Small intestine (tissue), 16 donors: ENCODE measurements at places on chromosomes 13 and 19. TPM values are rescaled to one million over a fixed set of nuclear protein-coding genes. Genes with fewer than 3 reads are reported as not detected.

DNA sequence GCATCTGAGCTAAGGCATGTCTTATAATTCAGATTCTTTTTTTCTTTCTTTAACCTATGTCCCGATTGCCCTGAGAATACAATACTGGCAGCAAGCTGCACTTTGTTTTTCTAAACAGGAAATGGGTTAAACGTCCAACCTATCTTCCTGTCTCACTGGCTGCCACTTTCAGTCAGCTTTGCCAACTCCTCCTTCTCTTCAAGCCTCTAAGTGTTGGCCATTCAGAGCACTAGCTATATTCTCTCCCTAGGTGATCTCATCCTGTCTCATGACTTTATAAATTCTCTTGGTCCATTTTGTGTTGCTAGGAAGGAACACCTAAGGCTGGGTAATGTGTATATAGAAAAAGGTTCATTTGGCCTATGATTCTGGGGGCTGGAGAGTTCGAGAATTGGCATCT is 109.5 kb upstream of the TSC22D1 start:
- H3K36me3 ChIP-seq, result no peaks in the 10 kb centered on the region
- H3K27me3 ChIP-seq, result no peaks in the 10 kb centered on the region
- DNase-seq, result no peak
- H3K4me3 ChIP-seq, result no peak overlapping the region

DNA sequence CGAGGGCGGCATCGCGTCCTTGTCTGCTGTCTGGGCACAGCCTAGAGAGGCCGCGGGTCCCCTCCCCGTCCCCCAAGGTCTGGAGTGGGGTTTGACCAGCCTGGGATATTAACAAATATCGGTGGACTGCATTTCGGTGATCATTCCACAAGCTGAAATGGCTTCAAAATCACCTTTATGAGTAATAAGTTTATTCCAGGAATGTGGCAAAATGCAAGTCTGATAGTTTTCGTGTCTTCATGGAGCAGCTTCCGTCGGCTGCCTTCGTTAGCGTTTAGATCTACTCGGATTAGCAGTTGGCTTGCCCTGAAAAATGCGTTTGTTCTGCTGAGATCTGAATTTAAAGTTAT is 1.1 kb upstream of the GJA3 start:
- H3K4me3 ChIP-seq, result no peak overlapping the region
- H3K27me3 ChIP-seq, result peaks cover 54% of the 10 kb centered on the region
- no peak overlapping the region for H3K27ac ChIP-seq
- no peak for DNase-seq

- no peak overlapping the region for H3K4me3 ChIP-seq
- DNase-seq, result peak; percentile 43
- no peaks in the 10 kb centered on the region for H3K36me3 ChIP-seq
- H3K4me1 ChIP-seq, result peaks cover 70% of the 10 kb centered on the region
These were observed 44.9 kb downstream of the LYL1 start for GRCh38 chr19:13057744-13058143.

LILRB3 gene
- polyA plus RNA-seq, result 0.45 TPM

KRTDAP gene
- polyA plus RNA-seq, result not detected

DNA sequence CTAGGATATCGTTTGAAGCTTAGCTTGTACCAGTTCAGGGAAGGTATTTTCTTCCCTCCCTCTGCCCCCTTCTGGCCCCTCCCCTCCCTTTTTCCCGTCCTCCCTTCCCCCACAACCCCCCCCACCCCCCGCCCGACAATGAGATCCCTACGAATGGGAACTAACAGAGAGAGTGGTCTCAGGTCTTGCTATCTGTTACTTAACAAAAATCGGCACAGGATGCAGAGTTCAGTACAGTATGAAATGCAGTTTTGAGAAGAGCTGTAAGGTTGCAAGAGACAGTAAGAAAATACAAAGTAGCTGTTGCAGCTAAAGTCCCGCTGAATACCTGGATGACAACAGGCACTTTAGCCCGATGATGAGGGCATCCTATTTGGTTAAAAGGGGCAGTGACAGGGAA is 3.1 kb upstream of the DACH1 start:
- H3K36me3 ChIP-seq, result no peaks in the 10 kb centered on the region
- H3K27me3 ChIP-seq, result no peaks in the 10 kb centered on the region
- no peak overlapping the region for H3K27ac ChIP-seq
- H3K4me1 ChIP-seq, result no peaks in the 10 kb centered on the region
- H3K4me3 ChIP-seq, result no peak overlapping the region

DNA sequence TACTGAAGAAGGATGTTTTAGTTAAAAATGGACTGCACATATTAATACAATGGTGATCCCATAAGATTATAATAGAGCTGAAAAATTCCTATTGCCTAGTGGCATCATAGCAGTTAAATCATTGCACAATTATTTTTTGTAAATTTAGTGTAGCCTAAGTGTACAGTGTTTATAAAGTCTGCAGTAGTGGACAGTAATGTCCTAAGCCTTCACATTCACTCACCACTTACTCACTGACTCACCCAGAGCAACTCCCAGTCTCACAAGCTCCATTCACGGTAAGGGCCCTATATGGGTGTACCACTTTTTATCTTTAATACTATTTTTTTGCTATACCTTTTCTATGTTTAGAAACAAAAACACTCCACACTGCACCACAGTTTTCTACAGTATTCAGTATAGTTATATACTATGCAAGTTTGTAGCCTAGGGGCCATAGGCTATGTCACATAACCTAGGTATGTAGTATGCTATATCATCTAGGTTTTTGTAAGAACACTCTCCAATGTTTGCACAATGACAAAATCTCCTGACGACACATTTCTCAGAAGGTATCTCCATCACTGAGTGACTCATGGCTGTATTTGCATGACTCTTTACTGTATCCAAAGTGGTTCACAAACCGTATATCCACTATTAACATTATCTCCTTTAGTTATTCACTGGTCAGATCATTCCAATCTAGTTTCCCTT is 536.0 kb downstream of the KLF12 start:
- H3K4me1 ChIP-seq, result no peaks in the 10 kb centered on the region
- no peak overlapping the region for H3K27ac ChIP-seq
- no peak overlapping the region for H3K4me3 ChIP-seq
- no peaks in the 10 kb centered on the region for H3K36me3 ChIP-seq

DNA sequence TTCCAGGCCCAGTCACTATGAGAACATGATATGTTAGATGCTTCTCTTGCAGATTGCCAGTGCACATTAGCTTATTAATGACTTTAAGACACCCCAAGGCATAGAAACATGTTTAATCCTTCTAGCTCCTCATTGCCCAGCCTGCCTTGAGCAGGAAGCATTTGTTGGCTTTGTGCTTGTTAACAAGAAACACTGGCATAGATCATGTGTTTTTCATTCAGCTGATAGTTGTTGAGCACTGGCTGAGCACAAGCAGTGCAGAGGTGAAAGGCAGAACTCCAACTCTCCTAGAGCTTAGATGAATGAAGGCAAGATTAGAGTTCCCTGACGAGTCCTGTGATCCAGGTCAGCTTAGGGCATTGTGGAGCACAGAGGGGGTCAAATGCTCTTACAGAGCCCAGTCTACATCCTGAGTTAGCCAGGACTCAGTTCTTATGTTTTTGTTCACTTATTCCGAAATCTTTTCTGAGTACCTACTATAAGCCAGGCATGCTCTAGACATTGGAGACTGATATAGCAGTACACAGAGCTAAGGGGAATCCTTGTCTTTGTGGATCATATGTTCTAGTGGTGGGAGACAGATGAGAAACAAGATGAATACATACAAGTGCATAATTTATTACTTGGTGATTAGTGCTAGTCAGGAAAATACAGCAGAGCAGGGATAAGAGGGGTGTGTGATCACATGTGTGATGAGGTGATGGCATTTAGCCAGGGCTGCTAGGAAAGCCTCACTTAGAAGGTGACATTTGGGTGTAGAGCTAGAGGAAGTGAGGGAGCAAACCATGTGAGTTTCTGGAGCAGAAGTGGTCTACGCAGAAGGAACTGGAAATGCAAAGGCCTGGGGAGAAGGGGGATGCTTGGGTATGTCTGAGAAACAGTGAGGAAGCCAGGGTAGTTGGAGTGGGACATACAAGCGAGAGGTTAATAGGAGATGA is 101.2 kb downstream of the WASF3 start:
- no peaks in the 10 kb centered on the region for H3K36me3 ChIP-seq
- no peak overlapping the region for H3K4me3 ChIP-seq
- H3K27ac ChIP-seq, result no peak overlapping the region
- H3K27me3 ChIP-seq, result no peaks in the 10 kb centered on the region
- no peaks in the 10 kb centered on the region for H3K4me1 ChIP-seq
- no peak for DNase-seq

- no peaks in the 10 kb centered on the region for H3K27me3 ChIP-seq
- no peaks in the 10 kb centered on the region for H3K4me1 ChIP-seq
- no peak overlapping the region for H3K4me3 ChIP-seq
These were observed 158.4 kb downstream of the MYO16 start for GRCh38 chr13:108787700-108788414.

DNA sequence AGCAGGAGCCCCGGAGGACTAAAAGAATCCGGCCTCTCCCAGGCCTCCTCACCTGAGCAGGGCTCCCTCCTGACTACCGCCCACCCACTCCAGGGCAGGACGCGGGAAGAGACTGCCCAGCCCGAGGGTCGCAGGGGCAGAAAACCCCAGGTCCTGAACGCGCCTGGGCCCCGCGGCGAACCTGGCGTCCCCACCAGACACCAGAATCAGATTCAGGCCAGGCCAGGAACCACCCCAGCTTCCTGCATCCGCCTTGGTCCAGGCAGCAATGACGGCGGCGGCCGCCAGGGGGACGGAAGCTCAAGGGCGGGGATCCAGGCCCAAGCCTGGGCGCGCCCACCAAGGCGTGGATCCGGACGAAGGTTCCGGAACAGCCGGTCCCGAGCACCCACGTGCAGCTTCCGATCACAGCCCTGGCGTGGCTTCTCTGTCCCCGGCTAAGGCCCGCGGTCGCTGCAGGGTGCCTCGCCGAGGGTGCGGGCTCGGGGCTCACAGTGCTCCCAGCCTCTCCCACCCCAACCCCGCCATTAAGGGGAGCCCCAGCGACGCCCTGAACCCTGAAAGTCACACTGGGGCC is 3.6 kb downstream of the LGALS7 start:
- H3K36me3 ChIP-seq, result no peaks in the 10 kb centered on the region
- no peaks in the 10 kb centered on the region for H3K27me3 ChIP-seq
- DNase-seq, result peak; percentile 96
- peak overlapping the region; percentile 84 for H3K27ac ChIP-seq
- H3K4me3 ChIP-seq, result peak overlapping the region; percentile 39

C19orf38 gene
- 1.4 TPM for polyA plus RNA-seq

DNA sequence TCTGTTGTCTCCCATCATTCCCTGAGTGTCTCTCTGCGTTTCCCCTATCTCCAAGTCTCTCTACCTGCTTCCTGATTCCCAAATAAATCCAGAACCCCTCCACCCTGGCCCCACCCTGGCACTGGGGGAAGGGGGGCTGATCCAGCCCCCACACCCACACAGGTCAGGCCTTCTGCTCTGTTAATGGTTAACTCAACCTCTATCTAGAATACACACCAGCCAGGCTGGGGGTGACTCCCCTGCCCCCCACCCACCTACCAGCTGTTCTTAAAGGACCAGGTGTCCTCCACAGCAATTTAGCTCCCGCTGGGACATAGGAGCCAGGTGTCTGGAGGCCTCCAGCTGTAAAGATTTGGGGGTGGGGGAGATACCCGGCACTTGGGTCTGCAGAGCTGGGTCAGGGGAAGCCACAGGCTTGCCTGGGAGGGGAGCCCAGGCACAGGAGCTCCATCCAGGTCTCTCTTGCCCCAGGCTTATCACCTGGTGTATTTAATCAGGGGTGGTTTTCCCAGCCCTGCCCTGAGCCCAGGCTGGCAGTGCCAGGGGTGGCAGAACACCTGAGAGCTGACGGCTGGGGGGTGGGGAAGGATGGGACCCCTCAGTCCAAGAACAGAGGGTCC is 3.9 kb downstream of the IRF2BP1 start:
- peaks cover 64% of the 10 kb centered on the region for H3K4me1 ChIP-seq
- DNase-seq, result peak; percentile 76
- H3K27ac ChIP-seq, result peak overlapping the region; percentile 52
- H3K36me3 ChIP-seq, result peaks cover 4% of the 10 kb centered on the region

DNA sequence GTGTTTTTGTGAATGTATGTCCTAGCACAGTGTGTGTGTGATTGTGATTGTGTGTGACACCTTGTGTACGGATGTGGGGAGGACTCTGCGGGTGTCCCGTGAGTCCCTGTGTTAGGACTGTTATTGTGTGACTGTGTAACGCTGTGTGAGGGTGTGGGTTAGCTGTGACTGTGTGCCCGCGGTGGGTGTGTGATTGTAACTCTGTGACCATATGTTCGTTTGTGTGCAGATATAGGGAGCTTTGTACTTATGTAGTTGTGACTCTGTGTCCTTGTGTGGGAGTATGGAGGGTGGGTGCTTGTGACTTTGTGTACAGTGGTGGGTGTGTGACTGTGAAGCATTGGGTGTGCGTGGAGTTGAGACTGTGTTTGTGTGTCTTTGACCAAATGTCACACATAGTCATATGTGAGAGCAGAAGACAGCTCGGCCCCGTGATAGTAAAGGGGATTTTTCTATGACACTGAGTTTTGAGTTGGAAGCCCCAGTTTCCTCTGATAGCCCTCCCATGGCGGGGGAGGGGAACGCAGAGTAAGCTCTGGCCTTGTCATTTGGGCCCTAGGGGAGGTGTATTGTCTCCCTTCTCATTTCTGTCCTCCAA is 949 bp upstream of the ZNF260 start:
- H3K4me3 ChIP-seq, result peak overlapping the region; percentile 85
- no peaks in the 10 kb centered on the region for H3K27me3 ChIP-seq
- peaks cover 9% of the 10 kb centered on the region for H3K36me3 ChIP-seq
- no peak for DNase-seq
- H3K4me1 ChIP-seq, result peaks cover 4% of the 10 kb centered on the region

GRCh38 chr13:63540061-63540460 is 2124.4 kb upstream of the PCDH20 start:
- DNase-seq, result no peak
- H3K4me3 ChIP-seq, result no peak overlapping the region
- no peaks in the 10 kb centered on the region for H3K27me3 ChIP-seq
- H3K27ac ChIP-seq, result no peak overlapping the region

DNA sequence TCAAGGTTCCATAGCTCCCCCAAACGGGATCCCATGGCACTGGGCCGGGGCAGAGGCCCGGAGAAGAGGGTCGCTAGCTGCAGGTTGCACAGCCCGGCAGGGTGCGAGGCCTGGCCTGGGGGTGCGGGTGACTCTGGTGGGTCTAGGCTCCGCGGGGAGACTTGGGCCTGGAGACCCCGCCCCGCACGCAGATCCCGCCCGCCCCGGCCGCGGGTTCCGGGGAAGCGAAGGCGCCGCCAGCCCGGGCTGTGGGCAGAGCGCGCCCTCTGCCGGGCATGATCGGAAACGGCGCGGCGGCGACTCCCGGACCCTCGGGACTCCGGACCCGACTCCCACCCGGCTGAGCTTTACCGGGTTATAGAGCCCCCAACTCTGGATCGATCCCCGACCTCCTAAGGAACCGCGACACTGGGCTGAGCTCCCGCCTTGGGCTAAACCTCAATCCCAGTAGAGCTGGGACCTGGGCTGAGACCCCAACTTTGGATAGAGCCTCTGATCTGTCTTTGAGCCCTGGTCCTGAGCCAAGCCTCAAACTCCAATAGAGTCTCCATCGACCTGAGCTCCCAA is 3.1 kb upstream of the TNFAIP8L1 start:
- H3K36me3 ChIP-seq, result no peaks in the 10 kb centered on the region
- peak overlapping the region; percentile 45 for H3K4me3 ChIP-seq
- H3K27me3 ChIP-seq, result no peaks in the 10 kb centered on the region
- H3K4me1 ChIP-seq, result no peaks in the 10 kb centered on the region
- no peak overlapping the region for H3K27ac ChIP-seq

ZNF723 gene
- not detected for polyA plus RNA-seq
